Esophagus mucosa (tissue), 1 donor: ENCODE measurements at places on chromosomes 4 and X. TPM values are rescaled to one million over a fixed set of nuclear protein-coding genes. Genes with fewer than 3 reads are reported as not detected.

CT45A3 gene
- not detected for total RNA-seq

WDR44 gene
- total RNA-seq: 12.0 TPM

SPATA4 gene
- not detected for total RNA-seq

NRK gene
- total RNA-seq: not detected

ERVMER34-1 gene
- total RNA-seq: 5.1 TPM

ANOS1 gene
- total RNA-seq: 1.4 TPM

ITIH6 gene
- total RNA-seq: not detected

FAM47E gene
- total RNA-seq: 0.20 TPM

DNA sequence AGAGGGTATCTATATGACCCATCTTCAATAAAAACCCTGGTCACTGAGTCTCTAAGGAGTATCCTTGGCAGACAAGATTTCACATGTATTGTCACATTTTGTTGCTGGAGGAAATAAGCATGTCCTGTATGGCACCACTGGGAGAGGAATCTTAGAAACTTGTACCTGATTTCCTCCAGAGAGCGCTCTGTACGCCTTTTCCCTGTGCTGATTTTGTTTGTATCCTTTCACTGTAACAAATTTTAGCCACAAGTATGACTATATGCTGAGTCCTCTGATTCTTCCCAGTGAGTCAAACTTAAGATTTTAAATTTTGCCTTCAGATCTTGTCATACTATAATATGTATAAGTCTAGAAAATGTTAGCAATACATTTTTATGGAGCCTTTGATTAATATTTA, 102.8 kb downstream of the ITIH6 start:
- peak; percentile 15 for ATAC-seq
